Activated CD4-positive, alpha-beta T cell treated with anti-CD3 and anti-CD28 coated beads for 36 hours (primary cell): ENCODE measurements at places on chromosomes 5 and 9.

DNA sequence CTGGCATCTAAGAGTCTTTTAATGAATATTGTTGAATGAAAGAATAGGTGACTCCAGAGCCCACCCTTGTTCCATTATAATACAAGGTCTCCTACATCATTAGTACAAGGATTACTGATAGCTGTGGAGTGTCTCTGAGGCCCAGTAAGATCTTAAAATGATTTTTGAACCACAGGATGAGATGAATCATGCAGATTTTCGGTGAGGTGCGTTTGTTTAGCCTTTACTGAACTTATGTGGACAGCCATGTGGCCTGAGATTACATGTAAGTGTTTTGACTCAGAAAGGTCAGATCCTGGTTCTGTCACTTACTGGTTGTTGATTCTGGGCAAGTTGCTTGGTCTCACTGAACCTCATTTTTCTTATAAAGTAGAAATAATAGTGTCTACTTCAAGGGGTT lies 21.6 kb downstream of the NFX1 start:
- DNase-seq: no peak

DNA sequence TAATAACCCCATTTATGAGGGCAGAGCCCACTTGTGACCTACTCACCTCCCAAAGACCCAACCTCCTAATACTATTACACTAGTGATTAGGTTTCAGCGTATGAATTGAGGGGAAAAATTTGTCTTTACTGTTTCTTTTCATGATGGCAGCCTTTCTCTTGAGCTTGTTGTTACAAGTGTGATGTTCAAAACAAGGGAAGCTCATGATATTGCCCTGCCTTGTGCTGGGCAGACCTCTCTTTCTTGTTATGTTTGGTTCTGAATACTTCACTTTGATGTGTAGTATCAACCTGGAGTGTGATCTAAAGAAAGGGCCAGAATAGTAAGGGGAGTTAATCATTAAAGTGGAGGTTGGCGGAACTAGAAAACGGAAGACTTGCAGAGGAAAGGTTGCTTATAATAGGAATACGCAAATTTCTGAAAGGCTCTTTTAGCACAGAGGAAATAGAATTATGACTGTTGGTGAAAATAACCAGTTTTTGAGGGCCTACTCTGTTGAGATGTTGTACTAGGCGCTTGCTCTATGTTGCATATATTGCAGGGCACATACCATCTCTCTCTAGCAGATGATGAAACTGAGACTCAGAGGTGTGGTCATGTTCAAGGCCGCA lies 68.2 kb downstream of the MELK start:
- no peak for DNase-seq

- no peak for DNase-seq
Observed at GRCh38 chr5:155150012-155150411, 136.5 kb downstream of the KIF4B start.

- no peak for DNase-seq
Observed at GRCh38 chr5:79613549-79613948, 1.3 kb downstream of the TENT2 start.

DNA sequence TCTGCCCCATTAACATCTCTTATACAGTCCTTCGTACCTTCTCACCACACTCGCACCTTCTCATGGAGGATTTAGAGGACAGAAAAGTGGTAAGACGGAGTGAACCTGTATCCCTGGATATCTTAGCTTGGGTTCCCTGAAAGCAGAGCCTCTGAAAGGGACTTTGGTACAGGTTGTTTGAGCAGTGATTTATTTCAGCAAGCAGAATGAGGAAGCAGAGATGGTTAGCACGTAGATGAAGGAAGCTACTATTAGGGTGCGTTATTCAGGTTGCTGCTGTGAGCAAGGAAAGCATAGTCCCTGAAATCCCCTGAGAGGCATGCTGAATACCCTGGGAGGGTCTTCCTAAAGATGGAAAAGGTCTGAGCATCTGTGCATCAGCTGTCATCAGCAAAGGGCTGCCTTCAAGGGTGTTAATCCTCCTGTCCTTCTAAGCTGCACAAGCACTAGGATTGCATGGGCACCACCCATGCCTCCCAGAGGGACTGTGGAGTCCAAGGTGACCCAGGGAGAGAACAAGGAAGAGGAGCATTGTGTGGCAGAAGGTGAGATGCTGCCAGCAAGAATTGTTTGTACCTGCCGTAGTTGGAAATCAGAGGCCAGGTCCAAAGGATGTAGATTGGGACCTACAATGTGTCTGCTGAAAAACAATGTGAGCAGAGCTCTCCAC lies 273.7 kb downstream of the RASEF start:
- DNase-seq: no peak

- DNase-seq: no peak
Observed at GRCh38 chr5:114097570-114097969, 264.3 kb upstream of the KCNN2 start.

DNA sequence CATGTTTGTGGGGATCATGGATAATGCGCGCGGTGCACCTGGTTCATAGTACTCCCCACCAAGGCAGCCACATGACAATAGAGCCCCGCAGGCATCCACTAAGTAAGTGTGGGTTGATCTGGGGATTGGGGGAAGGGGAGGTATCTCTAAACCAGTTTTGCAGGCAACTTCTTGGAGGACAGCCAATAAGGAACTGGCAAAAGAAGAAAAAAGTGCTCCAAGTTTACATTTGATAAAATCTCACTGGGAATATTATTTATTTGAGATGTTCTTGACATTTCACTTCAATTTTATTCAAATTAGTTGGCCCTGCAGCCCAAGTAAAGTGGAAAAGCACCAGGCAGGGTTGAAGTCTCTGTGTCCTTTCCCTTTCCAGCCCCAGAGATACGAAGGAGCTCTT lies 8.5 kb downstream of the FBP1 start:
- DNase-seq: no peak

- DNase-seq: no peak
Observed at GRCh38 chr9:81225596-81225995, 463.8 kb downstream of the TLE1 start.

DNA sequence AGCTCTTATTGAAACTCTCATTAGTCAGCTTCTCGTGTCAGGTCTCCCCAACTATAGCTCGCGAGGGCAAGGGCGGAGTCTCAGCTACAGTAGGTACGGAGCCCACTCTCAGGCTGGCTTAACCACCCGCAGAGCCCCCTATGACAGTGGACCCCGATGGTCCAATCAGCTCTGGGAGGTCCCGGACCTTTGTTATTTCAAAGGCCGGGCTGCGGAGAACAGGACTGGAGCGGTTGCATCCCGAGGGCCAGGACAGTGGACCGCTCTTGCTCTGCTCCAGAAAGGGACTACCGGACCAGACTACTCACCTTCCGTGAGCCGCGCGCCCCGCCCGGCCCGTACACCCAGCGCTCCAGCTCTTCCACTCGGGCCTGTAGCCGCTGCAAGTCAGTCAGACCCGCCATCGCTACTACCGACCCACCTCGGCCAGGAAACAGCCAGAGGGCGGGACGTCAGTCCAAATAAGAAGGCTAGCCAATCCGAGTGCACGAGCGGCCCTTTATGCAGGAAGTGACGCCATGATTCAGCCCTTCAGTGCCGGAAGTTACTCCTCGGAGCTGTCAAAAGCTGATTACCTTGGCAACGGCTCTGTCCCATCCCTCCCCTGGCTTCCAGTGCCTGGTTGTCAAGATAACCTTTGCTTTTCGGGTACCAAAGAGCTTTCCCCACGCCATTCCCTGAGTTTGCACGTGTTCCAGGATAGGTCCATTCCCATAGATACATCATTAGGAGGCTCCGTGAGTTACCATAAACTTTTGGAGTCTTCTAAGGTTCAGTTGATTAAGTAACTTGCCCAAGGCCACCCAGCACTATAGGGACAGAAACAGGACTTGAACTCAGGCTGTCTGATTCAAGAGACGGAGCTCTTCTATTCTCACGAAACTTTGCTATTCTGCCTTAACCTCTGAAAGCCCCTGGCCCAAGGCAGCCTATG lies at the start of gene DCTN3:
TSS of gene DCTN3 (minus strand) at position 435 of the 934 bp plus-strand sequence. CDS start at position 404, 31 bp downstream.
- DNase-seq: peak; percentile 95

DNA sequence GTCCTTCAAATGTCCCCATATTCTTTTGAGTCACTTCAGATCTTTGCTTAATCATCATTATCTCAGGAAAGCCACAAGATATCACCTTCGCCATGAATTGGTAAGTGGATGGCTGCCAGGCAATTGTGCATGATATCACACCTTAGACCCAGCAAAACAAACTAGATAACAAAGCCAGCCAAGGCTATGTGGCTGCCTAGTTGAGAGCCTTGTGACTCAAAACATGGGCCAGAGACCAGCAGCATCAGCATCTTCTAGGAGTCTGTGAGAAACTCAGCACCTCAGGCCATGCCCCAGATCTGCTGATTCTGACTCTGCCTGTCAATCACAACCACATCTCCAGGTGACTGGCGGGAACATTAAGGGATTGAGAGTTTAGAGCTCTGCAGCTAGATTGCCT lies 82.8 kb downstream of the SLIT3 start:
- no peak for DNase-seq

DNA sequence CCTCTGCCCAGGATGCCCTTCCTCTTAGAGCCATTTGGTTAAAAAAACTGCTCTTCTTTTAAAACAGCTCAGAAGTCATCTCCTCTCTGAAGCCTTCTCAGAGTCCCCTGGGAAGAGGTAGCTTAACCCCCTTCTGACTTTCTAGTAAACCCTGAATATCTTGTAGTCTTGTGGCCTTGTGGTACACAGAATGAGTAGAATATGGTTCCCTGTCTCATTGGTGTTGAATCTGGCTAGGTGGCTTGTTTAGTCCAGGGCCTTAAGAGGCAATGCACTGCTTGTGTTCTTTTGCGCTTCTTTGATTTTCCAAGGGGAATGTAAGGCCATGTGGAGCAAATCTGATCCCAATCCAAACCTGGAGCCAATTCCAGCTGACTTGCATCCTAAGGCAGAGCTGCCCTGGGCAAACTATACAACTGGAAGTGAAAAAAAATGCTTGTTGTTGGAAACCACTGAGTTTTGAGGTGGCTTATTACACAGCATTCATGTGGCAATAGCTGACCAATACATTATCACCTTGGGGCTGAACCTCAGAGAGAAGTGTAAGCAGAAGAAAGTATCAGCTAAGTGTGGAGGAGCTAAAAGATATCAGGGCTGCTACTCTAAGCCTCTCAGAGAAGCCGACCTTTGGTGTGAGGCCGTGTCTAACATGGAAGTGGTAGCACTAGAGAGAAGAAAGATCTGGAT lies 31.0 kb downstream of the ALG2 start:
- DNase-seq: no peak

GRCh38 chr5:83721953-83722901 lies 1.6 kb upstream of the HAPLN1 start:
- DNase-seq: peak; percentile 52

- DNase-seq: peak; percentile 89
Observed at GRCh38 chr9:133115604-133116345, 5.3 kb downstream of the RALGDS start.

DNA sequence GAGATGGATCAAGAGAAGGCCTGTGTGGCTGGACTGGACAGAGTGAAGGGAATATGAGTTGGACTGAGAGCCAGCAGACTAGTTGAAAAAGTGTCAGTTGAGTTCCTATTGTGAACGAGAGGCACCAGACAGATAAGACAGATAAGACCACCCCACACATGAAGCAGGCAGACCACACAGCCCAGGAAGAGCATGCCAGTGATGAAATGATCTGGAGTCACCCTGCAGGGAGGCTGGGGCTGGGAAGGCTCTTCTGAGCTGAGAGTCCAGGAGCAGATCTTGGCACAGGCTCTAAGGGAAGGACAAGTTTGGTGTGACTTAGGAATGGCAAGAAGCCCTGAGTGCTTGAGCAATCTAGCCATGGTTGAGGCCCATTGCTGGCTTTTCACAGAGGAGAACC lies 10.6 kb upstream of the SLC25A48 start:
- DNase-seq: no peak
